ENCODE measurements at places on chromosomes 4 and X.
A peak's percentile ranks its signal among the peaks of the same experiment; 100 is the strongest.

- DNase-seq, result peak; percentile 27
Observed at GRCh38 chr4:101885574-101885973, 95.0 kb downstream of the BANK1 start.

DNA sequence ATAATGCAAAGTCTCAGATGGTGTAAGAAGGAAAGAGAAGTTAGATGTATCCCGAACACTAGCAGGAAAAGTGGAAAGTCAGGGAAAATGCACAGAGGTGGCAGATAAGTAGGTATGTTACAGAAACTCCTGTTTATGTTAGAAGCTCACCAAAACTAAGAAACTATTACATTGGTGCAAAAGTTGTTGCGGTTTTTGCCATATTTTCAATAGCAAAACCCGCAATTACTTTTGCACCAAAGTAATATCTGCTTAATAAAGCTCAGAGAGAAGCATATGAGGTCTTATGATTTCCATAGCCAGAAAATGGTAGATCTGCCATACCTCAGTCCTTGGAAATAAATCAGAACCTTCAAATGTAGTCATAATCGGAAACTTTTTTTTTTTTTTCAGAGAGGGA lies 1035.6 kb downstream of the PCDH7 start:
- no peak for DNase-seq

GRCh38 chr4:144903953-144904711 lies 193.9 kb downstream of the ANAPC10 start:
- DNase-seq, result no peak

- no peak for DNase-seq
Observed at GRCh38 chrX:20265221-20265725, 1.4 kb downstream of the RPS6KA3 start.

DNA sequence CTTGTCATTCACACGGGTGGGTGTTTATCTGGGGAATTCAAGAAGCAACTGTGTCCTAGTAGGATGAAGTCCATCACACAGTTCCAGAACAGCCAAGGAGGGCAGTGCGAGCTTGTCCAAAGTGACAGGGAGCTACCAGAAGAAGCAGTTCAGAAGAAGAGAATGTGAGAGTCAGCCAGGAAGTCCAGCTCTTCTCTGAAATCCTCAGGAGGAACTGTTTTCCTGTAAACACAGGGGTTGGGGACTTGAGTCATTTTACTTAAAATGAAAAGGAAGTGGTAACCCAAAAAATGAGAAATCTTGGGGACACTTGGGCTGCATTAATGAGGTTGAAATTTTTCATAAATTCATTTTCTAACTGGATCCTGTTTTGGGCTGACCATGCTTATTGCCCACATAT lies 8.2 kb upstream of the TLR10 start:
- DNase-seq, result no peak

GRCh38 chr4:43071069-43071468 lies 178.6 kb downstream of the GRXCR1 start:
- DNase-seq, result no peak

DNA sequence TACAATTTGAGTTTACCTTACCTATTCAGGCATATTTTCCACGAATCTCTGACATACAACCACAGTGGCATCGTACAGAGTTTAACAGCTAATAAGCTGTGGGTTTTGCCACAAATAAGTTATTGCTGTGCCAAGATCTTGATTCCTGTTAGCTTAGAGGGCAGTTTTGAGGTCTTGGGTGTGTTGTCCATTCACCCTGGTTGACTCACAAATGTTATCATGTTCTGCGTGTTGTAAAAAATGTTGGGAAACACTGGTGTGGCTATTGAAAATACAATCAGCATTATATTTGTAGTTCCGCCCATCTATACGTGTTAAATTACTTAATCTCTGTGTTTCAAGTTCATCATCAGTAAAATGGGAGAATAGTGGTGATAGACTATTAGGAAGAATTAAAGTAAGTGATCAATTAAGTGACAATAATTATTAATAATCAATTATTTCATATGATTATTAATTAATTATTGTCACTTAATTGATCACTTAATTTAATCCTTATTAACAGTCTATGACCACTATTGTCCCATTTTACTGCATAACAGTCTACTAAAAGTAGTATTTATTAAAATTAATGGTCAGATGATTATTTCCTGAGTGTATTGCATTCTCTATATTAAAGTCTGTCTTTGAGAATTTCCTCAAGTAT lies 96.3 kb downstream of the TMA16 start:
- no peak for DNase-seq

DNA sequence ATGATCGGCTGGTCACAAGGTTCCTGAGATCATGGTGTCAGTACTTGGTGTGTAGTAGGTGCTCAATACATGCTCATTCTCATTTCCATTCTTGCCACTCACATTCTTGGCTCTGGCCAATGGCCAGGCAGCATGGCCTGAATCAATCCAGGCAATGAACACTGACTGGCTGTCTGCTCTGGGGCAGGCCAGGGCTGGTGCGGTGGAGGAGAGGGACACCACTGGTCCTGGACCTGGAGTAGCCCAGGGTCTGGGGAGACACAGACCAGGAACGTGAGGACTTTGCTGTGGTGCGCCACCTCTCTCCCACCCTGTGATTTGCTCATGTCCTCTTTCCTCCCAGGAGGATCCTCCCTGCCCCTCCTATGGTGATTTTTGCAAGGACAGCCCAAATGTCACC lies 119.4 kb downstream of the PSAPL1 start:
- no peak for DNase-seq

- DNase-seq, result no peak
Observed at GRCh38 chr4:91851456-91851855, 452.3 kb upstream of the GRID2 start.

GRCh38 chrX:154739952-154740465 lies 10.9 kb downstream of the GAB3 start:
- no peak for DNase-seq

DNA sequence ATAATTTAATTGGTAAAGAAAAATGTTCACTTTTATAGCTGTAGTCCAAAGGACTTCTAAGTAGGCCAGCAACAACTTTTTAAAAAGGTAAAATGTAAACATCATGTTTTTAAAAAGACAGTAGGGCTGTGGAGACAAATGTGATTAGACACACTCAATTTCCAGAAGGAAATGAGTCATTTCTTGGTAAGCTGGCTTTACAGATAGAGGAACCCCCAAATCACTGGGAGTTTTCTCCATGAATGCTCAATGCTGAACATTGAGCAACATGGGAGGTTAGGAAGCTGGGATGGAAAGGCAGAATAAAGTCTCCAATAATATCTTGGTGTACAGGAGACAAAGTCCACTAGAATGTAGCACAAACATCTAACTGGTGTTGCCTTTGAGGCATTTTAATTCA lies 121.3 kb downstream of the NWD2 start:
- DNase-seq, result no peak

- DNase-seq, result no peak
Observed at GRCh38 chrX:151984902-151985301, 10.4 kb upstream of the GABRE start.

DNA sequence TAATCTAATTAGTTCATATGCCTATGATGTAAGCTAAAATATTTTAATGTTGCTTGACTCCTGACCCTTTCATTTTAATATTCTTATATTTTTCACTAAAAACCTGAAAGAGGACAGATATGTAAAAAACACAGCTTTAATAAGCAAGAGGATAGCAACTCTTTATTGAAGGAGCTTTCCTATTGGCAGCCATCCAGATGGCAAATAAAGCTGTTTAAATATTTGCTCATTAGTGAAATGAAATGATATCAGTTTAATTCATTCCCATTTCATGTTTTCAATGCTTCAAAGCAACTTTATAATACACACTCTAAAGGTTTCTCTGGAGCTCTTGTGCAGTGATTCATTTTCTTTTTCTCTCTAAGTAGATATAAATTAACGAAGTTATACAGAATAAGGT lies 473.4 kb downstream of the PCDH7 start:
- DNase-seq, result no peak

DNA sequence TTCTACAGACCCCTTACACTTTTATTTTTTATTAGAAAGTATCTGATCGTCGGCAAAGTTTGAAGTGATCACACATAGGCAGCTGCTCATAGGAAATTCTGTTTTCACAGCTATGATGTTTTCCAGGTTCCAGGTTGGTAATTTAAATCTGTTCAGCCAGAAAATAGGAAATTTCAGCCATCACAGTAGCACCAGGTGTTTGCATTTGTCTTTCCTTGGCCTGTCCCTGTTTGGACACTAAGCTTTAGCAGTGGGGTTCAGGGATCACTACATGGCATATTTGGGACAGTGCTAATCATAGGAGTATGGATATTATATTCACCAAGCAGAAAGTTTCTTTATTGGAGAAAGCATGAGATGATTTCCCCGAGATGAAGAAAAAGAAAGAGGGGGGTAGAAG lies 92.9 kb downstream of the ANK2 start:
- DNase-seq, result no peak

DNA sequence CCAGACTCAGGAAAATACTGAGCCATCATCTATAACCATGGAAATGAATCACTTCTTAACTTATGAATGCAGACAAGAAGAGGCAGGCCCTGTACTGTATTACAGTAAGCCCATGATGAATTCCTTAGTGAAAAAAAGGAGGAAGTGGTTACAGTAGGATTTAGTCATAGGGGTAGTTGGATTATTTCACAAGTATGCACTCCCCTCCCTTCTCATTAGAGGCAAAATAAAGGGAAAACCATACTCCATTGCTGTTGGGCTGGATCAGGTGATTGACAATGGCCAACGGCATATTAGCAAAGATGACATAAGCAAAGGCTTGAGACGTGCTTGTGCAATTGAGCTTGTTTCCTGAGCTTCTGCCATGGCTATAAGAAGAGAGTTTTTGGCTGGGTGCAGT lies 181.1 kb upstream of the PRPS2 start:
- no peak for DNase-seq

- no peak for DNase-seq
Observed at GRCh38 chrX:21855937-21856415, at the start of gene YY2. Gene YY2 (plus strand): TSS chrX:21855987. CDS start chrX:21856485, 498 bp downstream.

- DNase-seq, result no peak
Observed at GRCh38 chr4:80312124-80312523, 23.4 kb upstream of the CFAP299 start.

- DNase-seq, result no peak
Observed at GRCh38 chrX:76064825-76065224, 108.0 kb upstream of the PBDC1 start.

- DNase-seq, result no peak
Observed at GRCh38 chrX:12814420-12814819, 23.2 kb downstream of the PRPS2 start.

- DNase-seq, result no peak
Observed at GRCh38 chrX:30530606-30531005, 47.0 kb downstream of the TASL start.

DNA sequence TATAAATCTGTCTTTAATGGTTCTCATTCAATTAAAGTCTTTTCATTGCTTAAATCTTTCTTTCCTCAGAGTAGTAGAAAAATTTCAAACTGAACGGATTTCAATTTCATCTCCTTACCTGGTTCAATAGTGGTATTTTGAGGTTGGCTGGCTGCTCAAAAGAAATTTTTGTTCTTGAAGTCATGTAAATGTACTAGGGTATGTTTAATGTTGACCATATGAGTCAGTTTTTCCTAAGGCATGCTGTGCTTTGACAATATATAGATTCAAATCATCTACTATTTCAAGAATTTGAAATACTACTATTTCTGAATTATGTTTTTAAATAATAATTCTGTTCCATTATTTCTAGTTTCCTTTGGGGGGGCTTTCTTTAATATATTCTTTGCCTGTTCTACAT lies 105.5 kb downstream of the PACRGL start:
- DNase-seq, result no peak

GRCh38 chrX:19739683-19740082 lies 147.7 kb downstream of the SH3KBP1 start:
- DNase-seq, result peak; percentile 19

- DNase-seq, result no peak
Observed at GRCh38 chr4:138487670-138488069, 245.5 kb upstream of the SLC7A11 start.

GRCh38 chr4:73440653-73441052 lies 4.6 kb downstream of the AFP start:
- DNase-seq, result no peak

DNA sequence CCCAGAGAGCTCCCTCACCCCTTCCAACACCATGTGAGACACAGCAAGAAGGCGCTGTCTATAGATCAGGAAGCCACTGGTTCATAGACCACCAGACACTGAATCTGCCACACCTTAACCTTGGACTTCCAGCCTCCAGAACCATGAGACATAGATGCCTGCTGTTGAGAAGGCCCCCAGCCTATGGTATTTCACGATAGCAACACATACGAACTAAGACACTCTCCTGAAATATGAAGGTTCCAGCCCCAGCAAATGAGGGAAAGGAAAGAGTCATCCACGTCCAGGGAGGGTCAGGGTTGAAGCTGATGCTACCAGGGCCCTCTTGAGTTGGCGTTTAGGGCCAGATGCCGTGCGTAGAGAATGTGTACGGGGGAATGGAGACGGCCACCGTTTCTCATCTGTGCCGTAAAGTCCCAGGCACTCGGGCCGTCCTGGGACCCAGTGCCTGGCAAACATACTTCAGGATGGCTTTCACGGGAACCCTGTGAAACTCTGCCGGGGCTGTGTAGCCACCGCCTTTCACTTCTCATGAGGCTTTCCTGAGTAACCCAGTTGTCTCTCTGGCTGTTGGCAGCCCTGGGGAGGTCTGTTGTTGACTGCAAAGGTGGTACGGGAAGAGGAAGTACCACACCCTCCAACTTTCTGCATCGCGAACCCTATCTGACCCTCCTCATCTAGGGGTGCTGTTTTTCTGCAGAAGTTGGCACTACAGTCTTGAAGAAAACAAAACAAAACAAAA lies 17.7 kb upstream of the P2RY8 start:
- no peak for DNase-seq

- no peak for DNase-seq
Observed at GRCh38 chr4:109046471-109047201, 255.8 kb downstream of the COL25A1 start.

Data from HuH-7.5 (cell line).